ENCODE measurements at places on chromosomes 7 and 10. TPM values are rescaled to one million over a fixed set of nuclear protein-coding genes. Genes with fewer than 3 reads are reported as not detected.

SRI gene
- 81.2 TPM for total RNA-seq

MALRD1 gene
- total RNA-seq = 1.7 TPM

C10orf67 gene
- under 0.01 TPM for total RNA-seq

COBL gene
- total RNA-seq = not detected

CASP2 gene
- 11.9 TPM for total RNA-seq

CAMK2B gene
- total RNA-seq = under 0.01 TPM

CRYGN gene
- total RNA-seq = not detected

PAPSS2 gene
- total RNA-seq = 417 TPM

ENKUR gene
- under 0.01 TPM for total RNA-seq

ATG9B gene
- total RNA-seq = 0.32 TPM

ZNF273 gene
- 1.3 TPM for total RNA-seq

R3HCC1L gene
- total RNA-seq = 10.6 TPM

FGL2 gene
- total RNA-seq = 0.86 TPM

BUB3 gene
- 134 TPM for total RNA-seq

SRRM3 gene
- total RNA-seq = 0.64 TPM

GRID1 gene
- total RNA-seq = under 0.01 TPM

ADCY1 gene
- total RNA-seq = 0.32 TPM
